ENCODE measurements at places on chromosomes 16 and 17.

- no peak for DNase-seq
Measured at GRCh38 chr17:3982541-3983017, 18.3 kb upstream of the ATP2A3 start.

DNA sequence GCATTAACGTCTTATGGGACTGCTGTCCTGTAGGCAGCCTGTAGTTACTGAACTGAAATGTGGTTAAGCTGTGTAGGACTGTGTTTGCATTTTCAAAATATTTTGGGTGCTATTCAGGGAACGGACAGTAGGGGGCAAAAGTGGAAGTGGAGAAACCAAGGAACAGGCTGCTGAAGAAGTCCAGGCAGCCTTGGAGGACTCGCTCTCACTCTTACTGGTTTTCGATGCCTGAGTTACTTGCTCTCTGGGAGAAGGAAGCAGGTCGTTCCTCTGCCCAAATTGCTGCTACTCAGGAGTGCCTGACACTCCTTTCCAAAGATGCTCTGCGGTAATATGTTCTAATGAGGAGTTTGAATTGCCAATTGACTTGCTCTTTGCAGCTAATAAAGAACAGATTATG lies 64.5 kb upstream of the RBFOX1 start:
- DNase-seq: no peak

DNA sequence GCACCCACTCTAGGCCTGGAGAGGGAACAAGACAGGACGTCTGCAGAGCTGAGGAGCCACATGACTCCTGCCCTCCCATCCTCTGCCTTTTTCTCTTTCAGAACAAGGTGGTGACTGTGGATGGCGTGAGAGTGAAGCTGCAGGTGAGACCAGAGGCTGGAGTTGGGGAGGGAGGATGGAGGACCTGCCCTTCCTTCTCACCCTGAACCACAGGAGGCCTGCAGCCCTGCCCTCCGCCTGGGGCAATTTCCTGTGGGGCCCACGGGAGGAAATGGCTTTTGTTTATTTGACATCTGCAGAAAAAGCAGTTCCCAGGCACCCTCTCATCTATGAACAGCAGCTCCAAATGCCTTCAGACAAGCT lies 5.1 kb downstream of the RAB37 start:
- DNase-seq: peak; percentile 45

DNA sequence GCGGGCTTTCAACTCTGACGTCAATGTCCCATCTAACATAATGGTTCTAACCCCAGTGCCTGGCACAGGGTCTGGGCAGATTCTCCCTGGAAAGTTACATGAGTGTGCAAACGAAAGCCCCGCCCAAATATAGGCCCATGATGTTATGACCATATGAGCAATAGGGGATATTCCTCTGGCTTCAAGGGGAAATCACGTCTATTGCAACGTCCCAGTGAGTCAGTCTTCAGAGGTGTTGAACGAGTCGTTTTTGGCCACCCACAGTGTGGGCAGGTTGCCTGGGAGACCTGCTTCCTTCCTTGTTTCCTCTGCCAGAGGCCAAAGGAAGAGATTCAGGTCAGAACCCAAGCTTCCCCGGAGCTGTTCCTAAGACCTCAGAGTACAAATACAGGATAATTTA lies 30.3 kb downstream of the PIK3R5 start:
- DNase-seq: peak; percentile 80

DNA sequence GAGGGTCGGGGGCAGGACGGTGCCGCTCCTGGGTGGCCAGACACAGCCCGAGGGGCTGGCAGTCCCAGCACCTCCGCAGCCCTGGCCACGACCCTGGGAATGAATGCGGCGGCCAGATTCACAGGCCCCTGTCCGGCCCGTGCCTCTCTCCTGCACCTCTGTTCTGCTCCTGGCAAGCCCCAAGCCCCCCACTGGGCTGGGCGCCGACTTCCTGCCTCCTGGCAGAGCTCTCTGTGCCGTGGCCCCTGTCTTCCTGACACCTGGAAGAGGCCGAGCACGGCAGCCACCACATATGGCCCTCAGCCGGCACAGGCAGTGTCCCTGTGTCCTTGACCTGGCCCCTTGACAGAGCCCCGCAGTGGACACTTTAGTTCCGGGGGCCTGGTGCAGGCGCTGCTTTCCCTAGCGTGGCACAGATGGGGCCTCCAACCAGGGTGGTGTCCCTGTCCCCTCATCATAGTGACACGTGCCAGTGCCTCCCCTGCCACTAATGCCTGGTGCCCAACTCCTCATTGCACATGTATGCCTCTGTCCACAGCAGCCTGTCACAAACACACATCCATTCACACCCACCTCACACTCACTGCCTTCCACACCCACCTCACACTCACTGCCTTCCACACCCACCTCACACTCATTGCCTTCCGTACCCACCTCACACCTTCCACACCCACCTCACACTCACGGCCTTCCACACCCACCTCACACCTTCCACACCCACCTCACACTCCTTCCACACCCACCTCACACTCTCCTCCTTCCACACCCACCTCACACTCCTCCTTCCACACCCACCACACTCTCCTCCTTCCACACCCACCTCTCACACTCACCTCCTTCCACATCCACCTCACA lies 110.6 kb upstream of the PLCG2 start:
- DNase-seq: no peak

GRCh38 chr16:610513-611381 lies 20.0 kb upstream of the WFIKKN1 start:
- DNase-seq: peak; percentile 65
